ENCODE measurements at places on chromosomes 5 and 9. TPM values are rescaled to one million over a fixed set of nuclear protein-coding genes. Genes with fewer than 3 reads are reported as not detected.

DNA sequence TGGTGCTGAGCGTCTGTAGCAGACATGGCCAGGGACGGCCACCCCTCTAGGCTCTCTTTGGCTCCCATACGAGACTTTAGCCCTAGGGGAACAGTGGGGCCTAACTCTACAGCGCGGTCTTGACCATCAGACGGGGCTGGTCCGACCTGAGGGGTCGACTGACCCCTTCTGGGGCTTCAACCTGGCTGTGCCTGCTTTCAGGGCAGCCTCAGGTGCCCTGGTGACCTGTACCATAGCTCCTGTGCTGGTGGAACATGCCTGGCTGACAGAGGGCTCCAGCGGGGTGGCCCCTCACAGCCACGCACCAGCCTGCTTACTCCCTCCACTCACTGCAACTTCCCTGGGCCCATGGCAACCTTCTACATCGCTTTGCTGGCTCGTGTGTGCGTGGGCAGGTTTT lies 423.4 kb upstream of the SEMA6A start:
- H3K36me3 ChIP-seq, result no peaks in the 10 kb centered on the region
- no peaks in the 10 kb centered on the region for H3K4me1 ChIP-seq
- no peak overlapping the region for H3K4me3 ChIP-seq

DNA sequence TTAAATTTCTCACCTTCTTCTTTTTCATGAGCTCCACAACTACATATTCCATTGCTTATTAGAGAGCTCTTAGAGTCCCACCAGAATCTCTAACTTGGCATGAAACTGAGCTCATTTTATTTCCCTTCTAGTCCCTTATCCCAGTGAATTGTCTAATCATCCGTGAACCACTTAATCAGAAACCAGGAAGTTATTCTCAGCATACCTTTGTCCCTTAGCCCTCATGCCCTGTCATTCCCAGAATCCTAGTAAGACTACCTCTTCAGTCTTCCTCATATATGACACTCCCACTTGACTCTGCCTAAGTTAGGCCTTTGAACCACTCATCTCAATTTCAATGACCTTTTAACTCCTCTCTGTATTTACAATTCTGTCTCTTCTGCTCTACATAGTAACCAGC lies 93.0 kb upstream of the PAPPA start:
- no peaks in the 10 kb centered on the region for H3K36me3 ChIP-seq
- no peak overlapping the region for H3K4me3 ChIP-seq
- no peaks in the 10 kb centered on the region for H3K27me3 ChIP-seq
- no peak for DNase-seq
- no peak overlapping the region for H3K27ac ChIP-seq
- no peaks in the 10 kb centered on the region for H3K4me1 ChIP-seq

DNA sequence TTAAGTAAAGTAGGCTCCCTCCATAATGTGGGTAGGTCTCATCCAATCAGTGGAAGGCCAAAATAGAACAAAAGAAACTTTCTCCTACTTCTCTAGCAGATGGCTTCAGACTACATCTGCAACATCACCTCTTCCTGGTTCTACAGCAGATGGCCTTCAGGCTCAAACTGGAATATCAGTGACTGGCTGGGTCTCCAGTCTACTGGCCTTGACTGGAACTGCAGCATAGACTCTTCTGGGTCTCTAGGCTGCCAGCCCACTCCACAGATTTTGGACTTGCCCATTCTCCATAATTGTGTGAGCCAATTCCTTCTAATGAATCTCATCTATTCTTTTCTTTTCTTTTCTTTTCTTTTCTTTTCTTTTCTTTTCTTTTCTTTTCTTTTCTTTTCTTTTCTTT lies 64.8 kb downstream of the ACER2 start:
- H3K27ac ChIP-seq, result no peak overlapping the region
- no peak overlapping the region for H3K4me3 ChIP-seq
- no peaks in the 10 kb centered on the region for H3K27me3 ChIP-seq
- H3K36me3 ChIP-seq, result no peaks in the 10 kb centered on the region
- no peak for DNase-seq

DNA sequence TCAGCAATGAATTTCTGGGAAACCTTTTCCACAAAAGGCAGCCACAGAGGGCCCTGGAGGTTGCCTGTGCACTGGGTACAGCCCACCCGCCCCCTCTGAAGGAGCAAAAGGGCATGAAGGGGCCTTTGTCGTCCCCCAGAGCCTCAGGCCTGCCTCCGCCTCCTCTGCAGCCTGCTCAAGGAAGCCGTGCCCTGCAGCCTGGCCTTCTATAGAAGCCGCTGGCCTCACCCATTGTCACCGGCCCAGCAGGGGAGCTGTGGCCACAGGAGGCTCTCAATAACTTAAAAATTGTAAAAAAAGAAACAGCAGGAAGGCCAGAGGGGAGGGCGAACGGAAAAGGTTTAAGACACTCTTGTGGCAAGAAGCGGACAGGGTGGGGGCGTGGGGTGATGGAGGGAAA lies 213.3 kb downstream of the IRX2 start:
- no peak overlapping the region for H3K27ac ChIP-seq
- no peaks in the 10 kb centered on the region for H3K36me3 ChIP-seq
- H3K27me3 ChIP-seq, result no peaks in the 10 kb centered on the region
- no peak overlapping the region for H3K4me3 ChIP-seq
- no peak for DNase-seq

The PTGER4 gene
- total RNA-seq, result 29.1 TPM
